ENCODE measurements at places on chromosomes 5 and 9.
A peak's percentile ranks its signal among the peaks of the same experiment; 100 is the strongest.

DNA sequence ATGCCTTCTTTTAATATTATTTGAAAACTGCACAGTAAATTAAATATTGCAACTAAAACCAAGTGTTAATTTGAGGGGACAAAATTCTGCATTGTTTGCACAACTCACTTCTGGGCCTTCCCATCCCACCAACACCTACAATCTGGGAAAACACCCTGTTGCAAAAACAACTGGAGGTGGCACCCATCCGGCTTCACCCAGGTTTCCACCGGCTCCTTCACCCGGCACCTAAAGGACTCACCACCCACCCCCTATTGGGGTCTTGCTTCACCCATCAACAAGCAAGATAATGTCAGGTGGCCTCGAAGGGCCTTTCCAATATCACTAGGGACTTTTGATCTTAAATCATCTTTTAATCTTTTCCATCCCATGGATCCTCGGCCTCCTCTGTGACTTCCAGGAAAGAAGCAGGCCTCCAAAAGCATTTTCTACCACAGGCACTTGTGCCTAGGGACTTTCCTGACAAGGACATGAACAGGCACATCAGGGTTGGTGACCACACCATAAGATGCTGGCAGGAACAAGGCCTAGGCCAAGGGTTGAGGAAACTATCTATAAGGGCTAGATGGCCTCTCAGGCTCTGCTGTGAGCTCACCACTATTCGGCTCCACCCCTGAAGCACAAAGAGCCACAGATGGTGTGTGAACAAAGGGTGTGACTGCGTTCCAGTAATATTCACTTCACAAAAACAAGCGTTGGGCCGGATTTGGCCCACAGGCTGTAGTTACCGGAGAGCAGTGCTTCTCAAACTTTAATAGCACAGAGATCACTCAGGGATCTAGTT lies 205.1 kb downstream of the AUH start:
- no peak for DNase-seq

GRCh38 chr5:132651838-132652469 lies 6.0 kb upstream of the IL13 start:
- no peak for DNase-seq

DNA sequence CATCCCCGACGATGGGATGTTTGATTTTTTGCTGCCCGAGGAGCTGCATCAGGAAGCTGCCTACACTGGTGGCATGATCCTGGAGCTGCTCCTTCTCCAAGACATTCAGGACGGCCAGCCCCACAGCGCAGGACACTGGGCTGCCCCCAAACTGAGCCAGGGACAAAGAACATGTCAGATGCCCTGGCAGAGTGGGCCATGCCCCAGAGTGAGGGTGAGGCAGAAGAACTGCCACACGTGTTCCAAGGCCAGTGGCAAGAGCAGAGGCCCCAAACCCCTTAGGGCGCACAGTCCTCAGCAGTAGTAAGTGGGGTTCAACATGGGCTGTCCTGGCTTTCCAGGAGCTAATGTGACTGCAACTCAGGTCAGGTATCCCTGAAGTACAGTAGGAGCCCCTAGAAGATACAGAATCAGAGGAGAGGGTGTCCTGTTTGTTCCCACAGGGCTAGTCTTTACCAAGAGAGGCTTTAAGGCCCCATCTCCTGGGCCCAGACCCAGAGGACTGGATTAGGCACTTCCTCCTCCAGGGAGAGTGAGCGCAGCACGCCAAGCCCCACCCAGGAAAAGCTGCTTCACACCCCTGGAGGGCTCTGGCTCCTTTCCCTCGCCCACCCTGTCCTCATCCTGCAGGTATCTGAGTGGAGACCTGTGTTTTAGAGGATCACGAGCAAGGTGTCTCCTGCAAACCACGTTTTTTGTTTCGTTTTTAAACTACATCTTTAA lies 11.1 kb downstream of the HNRNPAB start:
- no peak for DNase-seq

DNA sequence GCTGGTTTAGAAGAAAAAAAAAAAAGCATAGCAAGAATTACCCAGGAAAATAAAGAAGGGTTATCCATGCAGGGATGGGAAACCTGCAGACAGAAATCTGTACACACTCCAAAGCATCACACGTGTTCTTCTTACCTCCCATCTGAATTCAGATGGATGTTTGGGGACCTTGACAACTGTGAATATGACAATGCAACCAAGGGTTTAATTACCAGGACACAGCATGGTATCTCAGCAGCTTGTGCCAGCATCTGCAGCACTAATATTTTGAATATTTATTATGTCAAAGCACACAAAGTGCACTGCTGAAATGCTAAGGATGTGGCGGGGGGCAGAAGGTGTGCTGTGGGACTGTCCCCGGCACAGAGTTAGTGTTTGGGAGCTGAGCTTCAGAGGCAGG lies 47.9 kb downstream of the SLIT3 start:
- no peak for DNase-seq

DNA sequence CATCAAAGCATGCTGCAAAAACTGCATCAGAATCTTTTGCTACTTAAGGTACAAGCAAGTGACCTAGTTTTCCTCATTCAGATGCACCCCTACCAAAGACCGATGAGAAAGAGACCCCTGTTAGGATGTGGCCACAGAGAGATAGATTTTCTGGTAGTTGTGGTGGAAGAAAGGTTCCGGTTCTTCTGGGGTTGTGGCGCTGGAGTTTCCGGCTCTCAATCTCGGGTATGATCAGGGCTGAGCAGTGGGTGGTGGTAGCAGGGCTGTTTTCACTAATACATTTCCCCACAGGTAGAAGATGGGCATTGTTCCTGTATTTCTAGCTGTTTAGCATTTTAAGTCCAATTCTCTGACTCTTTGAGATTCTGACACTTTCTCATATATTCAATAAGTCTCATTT lies 58.4 kb downstream of the PCSK1 start:
- DNase-seq, result no peak

- DNase-seq, result no peak
Observed at GRCh38 chr5:154415114-154415513, 30.7 kb upstream of the SAP30L start.

DNA sequence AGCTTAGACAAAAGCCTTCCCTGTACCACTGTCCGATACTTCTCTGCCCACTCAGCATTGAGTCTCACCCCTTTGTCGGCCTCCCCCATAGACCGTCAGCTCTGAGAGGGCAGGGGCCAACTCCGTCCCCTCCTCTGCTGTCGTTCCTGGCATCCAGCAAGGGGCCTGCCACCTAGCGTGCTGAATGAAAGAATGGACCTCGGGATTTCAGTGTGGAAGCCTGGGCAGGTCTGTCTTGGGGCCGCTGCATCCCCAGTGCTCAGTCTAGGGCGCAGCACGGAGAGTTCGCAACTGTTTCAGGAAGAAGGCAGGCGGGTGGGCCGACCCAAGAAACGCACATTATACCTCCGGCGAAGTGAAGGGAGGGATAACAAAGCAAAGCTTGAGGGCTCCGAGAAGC lies 1.5 kb upstream of the TOR1B start:
- no peak for DNase-seq

- no peak for DNase-seq
Observed at GRCh38 chr5:132055808-132056609, 4.4 kb upstream of the IL3 start.

DNA sequence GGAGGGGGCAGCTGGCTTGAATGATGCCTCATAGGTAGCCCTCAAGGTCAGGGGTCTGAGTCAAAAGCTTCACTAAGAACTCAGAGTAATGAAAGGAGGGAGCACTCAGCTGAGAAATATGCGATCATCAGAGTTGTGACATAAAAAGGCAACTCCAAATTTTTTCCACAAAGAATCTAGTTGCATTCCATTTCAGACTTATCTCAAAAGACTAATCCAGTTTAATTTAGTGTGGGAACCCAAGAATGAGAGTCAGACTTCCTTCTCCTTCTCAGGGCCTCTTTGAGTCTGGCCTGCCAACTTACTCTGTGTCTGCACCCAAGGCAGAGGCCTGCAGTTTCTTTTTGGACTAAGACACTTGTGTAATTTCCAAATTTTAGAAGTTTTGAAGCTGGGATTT lies 34.7 kb downstream of the GABRP start:
- DNase-seq, result no peak

GRCh38 chr9:125631391-125632085 lies 75.5 kb downstream of the MAPKAP1 start:
- peak; percentile 73 for DNase-seq

GRCh38 chr9:69806627-69807026 lies 14.0 kb upstream of the CFAP95 start:
- no peak for DNase-seq

GRCh38 chr9:126221480-126221879 lies 105.1 kb upstream of the MVB12B start:
- no peak for DNase-seq

DNA sequence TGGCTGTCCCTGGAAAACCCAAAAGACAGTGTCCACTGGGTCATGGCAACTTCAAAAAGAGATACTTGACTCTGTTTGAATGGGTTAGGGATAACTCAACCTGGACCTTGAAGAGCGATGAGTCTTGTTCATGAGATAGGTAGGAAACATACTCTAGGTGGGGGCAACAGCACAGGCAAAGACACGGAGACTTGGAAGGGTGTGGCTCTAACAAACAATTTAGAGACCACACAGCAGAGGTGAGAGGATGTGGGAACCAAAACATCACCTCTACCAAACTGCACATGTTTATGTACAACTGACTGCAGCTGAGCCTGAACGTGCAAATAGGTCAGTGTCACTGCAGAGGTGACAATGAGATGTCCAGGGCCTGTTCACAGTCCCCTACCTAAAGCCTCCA lies 247.7 kb upstream of the ADRA1B start:
- DNase-seq, result no peak

- DNase-seq, result no peak
Observed at GRCh38 chr5:61915646-61916045, 390.4 kb upstream of the KIF2A start.

DNA sequence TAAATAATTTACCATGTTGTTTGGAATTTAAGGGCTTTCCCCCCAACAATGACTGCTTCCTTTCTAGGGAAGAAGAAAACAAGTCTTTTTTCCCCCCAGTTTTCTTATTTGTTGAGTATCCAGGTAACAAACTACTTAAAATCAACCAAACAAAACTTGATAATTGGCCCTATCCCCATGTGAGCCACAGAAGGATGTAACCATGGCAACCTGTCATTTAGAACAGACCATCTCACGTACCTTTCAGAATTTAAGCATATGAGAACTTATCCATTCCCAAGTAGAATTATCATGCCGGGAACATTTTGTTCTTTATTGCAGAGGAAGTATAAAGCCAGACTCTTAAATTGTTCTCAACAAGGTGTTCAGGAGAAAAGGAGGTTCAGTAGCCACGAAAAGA lies 392.3 kb downstream of the CETN3 start:
- DNase-seq, result no peak

- no peak for DNase-seq
Observed at GRCh38 chr9:84970432-84970831, 300.9 kb downstream of the NTRK2 start.

- DNase-seq, result no peak
Observed at GRCh38 chr5:54579591-54580295, 62.2 kb downstream of the SNX18 start.

DNA sequence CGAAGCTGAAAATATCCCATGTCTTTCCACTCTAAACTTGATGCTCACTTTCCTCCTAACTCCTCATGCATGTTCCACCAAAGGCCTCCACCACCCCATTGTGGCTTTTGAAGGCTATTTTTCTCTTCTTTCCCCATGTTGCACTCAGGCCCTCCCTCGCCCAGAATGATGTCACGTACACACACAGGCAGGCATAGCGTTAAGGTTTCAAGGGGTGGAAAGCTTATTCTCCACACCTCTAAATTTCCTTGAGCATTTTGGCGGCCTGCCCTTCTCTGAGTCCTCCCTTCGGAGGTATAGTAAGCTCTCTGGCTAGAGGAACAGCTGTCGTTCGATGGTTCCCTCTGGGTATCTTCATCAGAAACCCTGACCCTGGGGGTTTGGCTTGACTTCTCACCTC lies 673.5 kb downstream of the ACTL7B start:
- no peak for DNase-seq

DNA sequence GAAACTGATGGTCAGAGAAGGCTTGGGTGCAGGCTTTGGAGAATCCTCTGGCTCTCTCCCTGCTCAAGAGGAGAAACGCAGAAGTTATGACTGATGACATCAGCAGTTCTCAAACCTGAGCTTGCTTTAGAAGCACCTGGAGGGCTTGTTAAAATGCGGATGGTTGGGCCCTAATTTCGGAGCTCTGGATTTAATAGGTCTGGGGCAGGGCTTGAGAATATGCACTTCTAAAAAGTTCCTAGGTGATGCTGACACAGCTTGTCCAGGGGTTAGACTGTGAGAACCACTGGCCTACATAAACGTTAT lies 26.4 kb downstream of the TBC1D2 start:
- DNase-seq, result no peak

DNA sequence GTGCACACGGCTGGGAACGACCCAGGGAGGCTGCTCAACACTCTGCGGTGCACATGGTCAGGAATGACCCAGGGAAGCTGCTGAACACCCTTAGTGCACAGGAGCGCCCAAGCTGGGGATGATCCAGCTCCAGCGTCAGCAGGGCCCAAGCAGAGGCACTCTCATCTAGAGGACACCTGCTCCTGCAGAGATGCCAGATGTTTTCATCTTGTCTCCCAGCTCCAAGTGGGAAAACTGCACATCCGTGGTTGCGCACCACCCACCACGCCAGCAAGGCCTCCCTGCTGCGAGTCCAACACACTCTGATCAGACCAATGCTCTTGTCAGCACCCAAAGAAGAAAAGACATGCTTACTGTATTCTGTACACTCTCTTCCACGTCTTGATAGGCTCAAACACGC lies 34.1 kb downstream of the UBE2QL1 start:
- DNase-seq, result no peak

DNA sequence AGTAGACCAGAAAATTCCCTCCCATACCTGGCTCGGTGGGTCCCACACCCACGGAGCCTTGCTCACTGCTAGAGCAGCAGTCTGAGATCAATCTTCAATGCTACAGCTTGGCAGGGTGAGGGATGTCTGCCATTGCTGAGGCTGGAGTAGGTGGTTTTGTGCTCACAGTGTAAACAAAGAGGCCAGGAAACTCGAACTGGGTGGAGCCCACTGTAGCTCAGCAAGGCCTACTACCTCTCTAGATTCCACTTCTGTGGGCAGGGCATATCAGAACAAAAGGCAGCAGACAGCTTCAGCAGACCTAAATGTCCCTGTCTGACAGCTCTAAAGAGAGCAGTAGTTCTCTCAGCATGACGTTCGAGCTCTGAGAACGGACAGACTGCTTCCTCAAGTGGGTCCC lies 5.6 kb upstream of the GZMA start:
- no peak for DNase-seq

DNA sequence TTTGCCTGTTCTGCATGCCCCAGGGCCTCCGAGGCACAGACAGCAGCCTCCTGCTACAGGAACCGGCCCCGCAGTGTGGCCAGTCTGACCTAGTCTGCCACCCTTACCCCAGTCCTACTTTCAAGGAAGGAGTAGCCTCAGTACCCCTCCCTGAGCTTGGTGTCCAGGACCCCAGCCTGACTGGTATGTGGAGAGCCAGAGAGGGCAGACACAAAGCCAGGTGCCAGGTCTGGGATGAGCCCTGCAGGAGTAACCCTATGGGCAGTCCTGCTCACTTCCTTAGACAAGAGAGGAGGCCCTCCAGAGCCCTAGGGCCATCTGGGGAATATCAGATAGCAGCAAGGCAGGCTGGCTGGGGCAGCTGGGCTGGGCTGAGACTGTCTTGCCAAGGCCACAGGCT lies 67.8 kb downstream of the NRG2 start:
- DNase-seq, result no peak

- DNase-seq, result no peak
Observed at GRCh38 chr5:73363911-73364730, 84.5 kb downstream of the FOXD1 start.

- DNase-seq, result no peak
Observed at GRCh38 chr9:111807197-111807596, 12.5 kb upstream of the SHOC1 start.
